Activated T-helper 2 cell treated with anti-CD3 and anti-CD28 coated beads, Interferon-gamma antibody, Interleukin-2, Interleukin-4, amounts not matched to agents 10 μg/mL and 5 μg/mL and 100 μg/mL, durations not matched to agents 14 hours and 24 hours and 36 hours (primary cell): ENCODE measurements at places on chromosomes 7 and 10. TPM values are rescaled to one million over a fixed set of nuclear protein-coding genes. Genes with fewer than 3 reads are reported as not detected.

Gene INA
- 0.78 and 0.87 TPM in 2 replicates for total RNA-seq

Gene FAM25G
- not detected in 2 replicates for total RNA-seq

Gene TRUB1
- 20.3 and 21.4 TPM in 2 replicates for total RNA-seq

Gene DGKI
- 2.8 and 3.9 TPM in 2 replicates for total RNA-seq

Gene C10orf62
- not detected in 2 replicates for total RNA-seq

Gene RNF148
- not detected in 2 replicates for total RNA-seq

Gene ITGA8
- not detected in 2 replicates for total RNA-seq

Gene MAGI2
- total RNA-seq = 0.11 and 0.21 TPM in 2 replicates

Gene ERVW-1
- total RNA-seq = not detected in 2 replicates

Gene VPS41
- total RNA-seq = 59.9 and 63.6 TPM in 2 replicates

Gene C10orf67
- total RNA-seq = not detected in 2 replicates

Gene PPP1R9A
- total RNA-seq = not detected in 2 replicates

Gene GIMAP6
- total RNA-seq = 25.8 and 29.4 TPM in 2 replicates

Gene VAX1
- not detected in 2 replicates for total RNA-seq

Gene TMEM130
- total RNA-seq = 0.30 TPM in 1 of 2 replicates, not detected in the other

Gene OR13A1
- not detected in 2 replicates for total RNA-seq

Gene GJD4
- not detected in 2 replicates for total RNA-seq

Gene ELMO1
- total RNA-seq = 112 and 117 TPM in 2 replicates

Gene FGFBP3
- total RNA-seq = 1.8 and 2.4 TPM in 2 replicates

Gene TPST1
- total RNA-seq = 1.3 and 1.6 TPM in 2 replicates

Gene KCNMA1
- total RNA-seq = 0.14 and 0.21 TPM in 2 replicates

Gene RHOBTB1
- total RNA-seq = 0.05 and 0.30 TPM in 2 replicates

Gene CYP26C1
- 0.05 TPM in 1 of 2 replicates, not detected in the other for total RNA-seq

Gene ACTR3C
- 7.0 and 7.9 TPM in 2 replicates for total RNA-seq

Gene SLC29A4
- 0.73 and 1.7 TPM in 2 replicates for total RNA-seq

Gene PRF1
- total RNA-seq = 67.7 and 69.6 TPM in 2 replicates

Gene ATOH7
- not detected in 2 replicates for total RNA-seq

Gene VSIR
- 56.5 and 61.9 TPM in 2 replicates for total RNA-seq

Gene GNAI1
- 6.4 and 7.5 TPM in 2 replicates for total RNA-seq

Gene USP6NL
- 0.39 and 0.50 TPM in 2 replicates for total RNA-seq

Gene CHST15
- 0.07 TPM in 1 of 2 replicates, not detected in the other for total RNA-seq

Gene AHR
- 34.3 and 37.2 TPM in 2 replicates for total RNA-seq

Gene TMEM184A
- total RNA-seq = 0.23 TPM in 1 of 2 replicates, not detected in the other

Gene C10orf105
- 0.11 and 0.18 TPM in 2 replicates for total RNA-seq

Gene CALHM1
- total RNA-seq = 0.09 TPM in 1 of 2 replicates, not detected in the other

Gene UBE2D1
- 14.8 and 14.9 TPM in 2 replicates for total RNA-seq

Gene CARD11
- total RNA-seq = 72.8 and 74.1 TPM in 2 replicates

Gene PODXL
- total RNA-seq = 0.68 and 0.76 TPM in 2 replicates

Gene GNGT1
- total RNA-seq = not detected in 2 replicates

Gene CFAP70
- 0.41 and 0.43 TPM in 2 replicates for total RNA-seq

Gene STEAP1B
- total RNA-seq = 0.30 and 0.32 TPM in 2 replicates

Gene GFRA1
- total RNA-seq = not detected in 2 replicates

Gene NFE2L3
- total RNA-seq = 42.3 and 44.6 TPM in 2 replicates

Gene OR6V1
- total RNA-seq = not detected in 2 replicates

Gene KBTBD2
- 25.7 and 27.8 TPM in 2 replicates for total RNA-seq

Gene ADAM12
- total RNA-seq = 0.02 and 0.05 TPM in 2 replicates

Gene CDC14C
- not detected in 2 replicates for total RNA-seq

Gene UBE2H
- 16.4 and 23.9 TPM in 2 replicates for total RNA-seq

Gene SPDYE2
- total RNA-seq = not detected in 2 replicates

Gene TRIM8
- 76.7 and 82.9 TPM in 2 replicates for total RNA-seq

Gene SFTPD
- total RNA-seq = not detected in 2 replicates

Gene SRRT
- total RNA-seq = 280 and 290 TPM in 2 replicates

Gene SEMA3E
- not detected in 2 replicates for total RNA-seq

Gene ERLIN1
- total RNA-seq = 18.2 and 19.4 TPM in 2 replicates

Gene LRRD1
- total RNA-seq = 0.09 TPM in 1 of 2 replicates, not detected in the other

Gene SPDYE16
- total RNA-seq = 0.14 and 0.30 TPM in 2 replicates

Gene COL1A2
- total RNA-seq = 1.4 and 1.5 TPM in 2 replicates
